ENCODE measurements at places on chromosomes 2 and 18.

- DNase-seq: no peak
These were observed 10.4 kb upstream of the NAPG start for GRCh38 chr18:10515456-10515855.

DNA sequence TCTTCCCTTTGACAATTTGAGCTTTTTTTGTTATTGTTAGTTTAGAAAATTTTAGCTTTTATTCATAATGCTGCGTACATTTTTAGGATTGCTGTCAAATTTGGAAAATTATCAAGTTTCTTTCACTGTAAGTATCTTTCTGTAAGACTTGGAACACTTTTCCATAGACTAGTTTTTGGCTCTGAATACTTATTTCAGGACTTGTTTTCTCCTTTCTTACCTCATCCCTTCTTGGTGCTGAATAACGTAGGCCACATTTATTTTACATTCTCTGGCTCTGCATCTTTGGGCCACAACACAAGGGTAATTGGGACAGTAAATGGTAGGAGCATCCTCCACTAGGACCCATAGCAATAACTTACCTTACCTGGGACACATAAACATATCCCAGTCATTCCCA lies 85.1 kb downstream of the CCDC85A start:
- DNase-seq: no peak

DNA sequence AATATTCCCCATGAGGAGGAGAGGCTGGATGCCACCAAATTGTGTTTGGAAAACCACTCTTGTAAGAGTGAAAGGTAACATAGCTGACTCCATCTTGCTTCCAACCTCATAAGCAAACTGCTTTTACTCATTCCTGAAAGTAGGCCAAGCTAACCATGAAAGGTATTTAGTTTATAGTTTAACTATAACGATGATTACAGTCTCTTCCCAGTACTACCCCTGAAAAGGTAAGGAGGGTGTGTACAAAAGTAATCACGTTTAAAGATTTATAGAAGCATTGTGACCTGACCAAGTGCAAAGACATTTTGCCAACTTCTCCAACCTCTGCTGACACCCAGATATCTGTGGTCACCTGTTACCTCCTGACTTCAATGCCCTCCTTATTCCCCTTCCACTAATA lies 122.6 kb downstream of the CD8B2 start:
- no peak for DNase-seq

GRCh38 chr2:45293182-45293581 lies 283.9 kb upstream of the SIX2 start:
- DNase-seq: no peak

DNA sequence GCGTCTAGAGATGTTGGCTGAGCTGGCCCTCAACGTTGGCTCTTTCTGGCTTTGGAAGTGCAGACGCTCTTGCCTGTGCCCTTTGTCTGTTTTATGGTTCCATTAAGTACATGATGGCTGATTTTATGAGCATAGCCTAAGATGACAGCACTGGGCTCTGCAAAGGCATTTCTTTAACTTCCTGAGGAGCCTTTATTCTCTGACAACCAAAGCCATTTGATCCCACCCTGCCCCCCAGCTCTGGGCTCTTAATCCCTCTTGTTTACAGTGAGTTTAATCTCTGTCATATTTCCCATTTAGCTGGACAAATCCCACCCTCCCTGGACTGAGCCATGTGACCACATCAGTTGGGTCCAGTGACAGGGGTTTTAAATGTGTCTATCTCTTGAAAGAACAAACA lies 195.9 kb downstream of the ACKR3 start:
- DNase-seq: no peak

GRCh38 chr2:86307431-86307830 lies 30.0 kb downstream of the REEP1 start:
- DNase-seq: no peak

DNA sequence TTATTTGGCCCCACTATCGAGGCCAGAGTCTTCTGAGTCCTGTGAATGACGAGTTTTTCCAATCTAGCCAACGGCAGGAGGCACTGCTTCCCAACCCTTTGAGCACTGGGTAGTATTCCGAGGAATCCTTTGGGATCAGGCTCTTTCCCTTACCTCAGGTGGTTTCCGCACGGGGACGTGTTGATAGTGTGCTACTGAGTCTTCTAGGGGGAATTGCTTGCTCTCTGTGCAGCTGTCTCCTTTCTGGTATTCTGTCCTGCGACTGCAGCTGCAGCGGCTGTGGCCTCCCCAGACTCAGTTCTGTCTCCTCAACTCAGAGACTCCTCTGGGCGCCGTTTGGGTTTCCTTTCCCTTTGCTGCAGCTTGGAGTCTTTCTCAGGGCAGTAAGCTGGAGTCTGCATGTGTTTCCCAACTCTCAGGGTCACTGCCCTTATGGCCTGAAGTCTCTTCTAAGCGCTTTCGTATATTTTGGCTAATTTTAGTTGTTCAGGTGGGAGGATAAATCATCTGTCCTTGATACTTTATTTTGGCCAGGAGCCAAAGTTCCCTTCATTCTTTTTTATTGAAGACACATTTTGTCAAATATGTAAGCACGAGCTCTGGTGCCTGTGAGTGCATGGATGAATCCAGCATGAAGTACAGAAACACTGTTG lies 118.4 kb downstream of the MAP4K4 start:
- DNase-seq: no peak

GRCh38 chr18:56240405-56240804 lies 398.0 kb downstream of the TXNL1 start:
- DNase-seq: no peak
